ENCODE measurements at places on chromosomes 3 and 15.

- DNase-seq: no peak
These were observed 466.8 kb upstream of the EPHA3 start for GRCh38 chr3:88640581-88640980.

DNA sequence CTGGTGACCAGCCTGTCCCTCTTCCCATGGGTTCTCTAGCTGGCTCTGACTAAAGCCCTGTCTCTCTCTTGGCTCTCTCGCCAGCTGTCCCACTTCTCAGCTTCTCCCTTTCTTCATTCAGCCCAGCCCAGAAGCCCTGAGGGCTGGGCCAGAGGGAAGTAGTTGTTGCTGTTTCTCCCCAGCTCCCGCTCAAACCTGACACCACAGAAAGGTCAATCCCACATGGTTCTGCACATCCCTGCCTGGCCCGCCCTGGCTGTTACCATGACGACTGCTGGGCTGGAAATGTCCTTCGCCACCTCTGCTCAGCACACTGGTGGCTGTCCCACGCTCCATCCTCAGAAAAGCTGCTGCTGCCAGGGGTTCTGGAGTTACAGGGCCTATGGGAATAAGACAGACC lies 25.9 kb downstream of the CCDC32 start:
- no peak for DNase-seq

DNA sequence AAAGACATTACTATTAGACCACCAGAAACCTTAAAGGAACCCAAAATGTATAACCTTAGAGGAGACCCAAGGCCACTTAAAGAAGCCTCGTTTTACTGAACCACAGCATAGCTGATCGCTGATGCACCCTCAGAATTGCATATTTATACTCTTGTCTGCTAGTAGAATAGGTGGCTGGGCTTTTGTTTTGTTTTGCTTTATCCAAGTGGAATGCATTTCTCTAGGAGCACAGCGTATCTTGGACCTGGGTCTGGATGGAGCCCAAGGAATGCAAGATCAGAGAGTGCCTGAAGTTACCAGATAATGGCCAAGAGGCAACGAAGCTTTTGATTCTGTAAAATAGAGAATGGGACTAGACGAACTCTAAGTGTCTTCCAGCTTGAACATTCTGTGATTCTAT lies 129.2 kb upstream of the COL8A1 start:
- no peak for DNase-seq

DNA sequence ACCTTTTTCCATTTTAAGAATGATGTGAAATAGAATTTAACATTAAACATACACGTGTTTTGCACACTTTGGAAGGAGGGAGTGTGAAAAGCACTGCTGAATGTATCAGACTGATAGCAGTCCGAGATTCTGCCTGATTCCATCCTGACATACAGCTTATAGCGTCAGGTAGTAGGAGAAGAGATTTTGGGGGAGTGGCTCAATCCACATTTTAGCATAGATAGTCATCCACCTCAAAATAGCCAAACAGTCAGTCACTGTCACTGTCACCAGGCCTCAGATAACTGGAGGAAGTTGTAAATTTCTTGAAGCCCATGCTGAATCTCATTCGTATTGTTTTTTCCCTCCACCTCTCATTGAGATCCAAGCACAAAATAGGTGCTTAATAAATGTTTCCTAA lies 35.4 kb upstream of the ARHGEF26 start:
- DNase-seq: no peak

DNA sequence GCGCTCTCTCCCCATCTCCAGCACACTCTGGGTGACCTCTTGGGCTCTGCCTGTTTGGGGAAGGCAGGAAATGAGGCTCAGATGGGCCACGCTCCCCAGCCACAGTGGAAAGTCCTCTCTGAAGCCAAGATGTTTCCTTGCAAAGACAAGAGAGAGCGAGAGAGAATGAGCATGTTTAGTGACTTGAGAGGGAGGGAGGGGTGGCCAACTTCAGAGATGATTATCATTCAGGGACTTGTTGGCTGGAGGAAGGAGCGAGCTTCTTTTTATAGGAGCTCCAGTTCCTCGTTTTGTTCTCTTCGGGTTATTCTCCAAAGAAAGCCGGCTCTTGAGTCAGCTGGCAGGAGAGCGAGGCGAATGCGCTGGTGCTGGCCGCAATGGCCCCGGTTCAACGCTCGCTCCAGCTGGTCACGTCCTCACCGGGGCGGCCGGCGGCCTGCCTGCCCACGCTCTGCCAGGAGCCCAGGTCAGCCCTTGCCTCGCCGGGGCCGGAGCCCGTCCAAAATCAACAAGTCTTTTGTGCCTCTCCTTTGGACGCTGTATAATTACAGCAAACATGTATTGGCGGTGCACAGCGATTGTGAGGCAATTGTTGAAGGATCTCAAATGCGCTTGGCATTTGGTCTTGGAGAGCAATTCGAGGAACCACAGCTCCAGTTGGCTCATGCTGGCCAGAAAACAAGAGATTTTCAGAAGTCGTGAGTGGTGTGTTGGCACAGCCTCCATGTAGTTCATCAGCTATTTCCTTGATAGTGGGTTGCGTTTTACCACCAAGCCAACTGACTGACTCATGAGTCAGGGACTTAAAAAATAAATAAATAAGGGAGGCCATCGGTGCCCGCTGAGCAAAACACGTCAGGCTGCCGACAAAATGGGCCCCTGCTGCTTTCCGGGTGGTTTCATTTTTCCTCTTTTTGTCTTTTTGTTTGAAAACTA lies 288.6 kb downstream of the UACA start:
- DNase-seq: no peak

DNA sequence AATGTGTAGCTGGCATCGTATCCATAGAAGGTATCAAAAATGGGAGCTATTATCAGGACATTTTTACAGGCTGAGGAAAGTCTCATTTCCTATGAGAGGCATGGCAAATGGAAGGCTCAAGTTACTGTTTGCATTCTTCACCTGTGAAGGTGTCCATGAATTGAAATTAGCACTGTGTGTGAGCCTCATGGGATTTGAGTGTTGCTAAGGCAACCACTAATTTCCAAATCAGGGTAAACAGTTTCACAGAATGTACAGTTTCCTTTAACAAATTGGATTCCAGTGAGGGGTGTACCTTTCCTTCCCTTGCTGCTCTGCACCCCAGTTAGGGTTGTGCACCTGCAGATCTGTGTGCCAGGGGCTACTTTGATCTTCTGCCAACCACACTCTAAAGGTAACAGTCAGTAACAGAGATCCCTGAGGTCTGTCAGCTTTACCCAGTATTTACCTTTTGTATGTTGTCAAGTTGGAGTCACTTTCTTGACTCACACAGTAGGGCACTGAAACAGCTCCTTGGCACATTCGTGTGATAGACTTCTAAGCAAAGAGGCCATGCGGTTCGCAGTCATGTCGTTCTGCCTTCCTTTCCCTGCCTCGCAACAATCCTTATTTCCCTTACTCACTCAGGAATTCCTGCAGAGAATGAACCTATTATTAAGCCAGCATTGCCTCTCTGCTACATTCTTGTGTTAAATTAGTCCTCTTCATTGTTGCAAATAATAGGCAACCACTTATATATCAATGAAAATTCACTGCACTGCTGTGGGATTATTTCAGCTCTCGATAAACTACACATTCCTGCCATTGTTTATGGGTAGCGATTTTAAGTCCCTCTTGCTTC lies 129.8 kb upstream of the GBE1 start:
- no peak for DNase-seq

GRCh38 chr15:55007561-55007960 lies 189.2 kb downstream of the RSL24D1 start:
- no peak for DNase-seq

DNA sequence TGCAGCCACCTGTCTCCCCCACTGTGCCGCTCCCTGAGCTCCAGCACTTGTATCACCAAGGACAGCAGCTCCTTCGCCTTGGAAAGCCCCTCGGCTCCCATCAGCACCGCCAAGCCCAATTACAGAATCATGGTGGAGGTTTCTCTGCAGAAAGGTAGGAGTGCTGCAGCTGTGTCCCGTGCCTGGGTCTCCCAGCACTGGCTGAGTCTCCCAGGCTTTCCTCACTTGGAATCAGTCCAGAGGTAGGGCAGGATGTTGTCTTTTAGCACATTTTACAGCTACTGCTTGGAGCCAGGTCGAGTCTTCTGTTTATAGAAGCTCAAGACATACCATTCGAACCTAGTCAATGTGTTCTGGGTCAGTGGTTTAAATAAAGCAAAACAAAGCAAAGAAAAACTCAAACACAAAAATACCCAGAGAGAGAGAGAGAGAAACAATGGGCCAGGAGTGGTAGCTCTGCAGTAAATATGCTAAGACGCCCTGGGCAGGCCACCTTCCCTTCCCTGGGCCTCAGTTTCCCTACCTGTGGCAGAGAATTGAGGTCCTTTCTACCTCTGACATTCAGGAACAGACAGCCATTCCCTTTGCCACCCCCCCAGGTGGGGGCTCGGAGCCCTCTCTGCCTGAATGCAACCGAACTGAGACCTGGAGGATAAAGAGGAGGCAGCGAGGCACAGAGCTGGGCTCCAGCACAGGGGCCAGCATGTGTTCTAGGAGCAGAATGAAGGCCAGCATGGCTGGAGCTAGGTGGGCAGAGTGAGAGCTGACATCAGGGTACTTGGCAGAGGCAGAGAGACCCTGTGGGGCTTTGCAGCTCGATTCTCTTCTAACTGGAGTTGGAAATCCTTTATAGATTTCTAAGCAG lies 44.1 kb downstream of the STARD5 start:
- no peak for DNase-seq

Data from T-helper 17 cell (primary cell).